ENCODE measurements at places on chromosomes 4 and X. TPM values are rescaled to one million over a fixed set of nuclear protein-coding genes. Genes with fewer than 3 reads are reported as not detected.

ATG4A gene
- total RNA-seq, result 10.2 TPM

C4orf17 gene
- total RNA-seq, result not detected

NKX6-1 gene
- total RNA-seq, result not detected

FGF2 gene
- total RNA-seq, result 54.5 TPM

NPY5R gene
- not detected for total RNA-seq

OTC gene
- not detected for total RNA-seq

Measured in smooth muscle cell of bladder (primary cell).